ENCODE measurements at places on chromosomes 5 and 9.
A peak's percentile ranks its signal among the peaks of the same experiment; 100 is the strongest.

- no peak for DNase-seq
Observed at GRCh38 chr5:111673891-111674626, 82.9 kb downstream of the NREP start.

DNA sequence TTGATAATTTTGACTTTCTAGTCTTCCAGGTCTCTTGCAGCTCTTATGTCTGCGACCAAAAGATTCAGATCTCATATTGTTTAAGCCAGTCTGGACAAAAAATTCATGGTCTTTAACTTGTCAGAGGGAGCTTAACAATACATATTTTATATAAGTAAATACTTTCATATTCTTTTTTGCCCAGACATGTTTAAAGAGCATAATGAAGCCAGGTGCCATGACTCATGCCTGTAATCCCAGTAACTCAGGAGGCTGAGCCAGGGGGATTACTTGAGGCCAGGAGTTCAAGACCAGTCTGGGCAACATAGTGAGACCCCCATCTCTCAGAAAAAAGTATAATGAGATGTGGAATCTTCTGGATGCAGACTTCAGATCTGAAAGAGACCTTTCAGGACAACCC lies 69.8 kb downstream of the JMY start:
- DNase-seq, result no peak

GRCh38 chr9:34125681-34126206 lies 754 bp downstream of the DCAF12 start:
- no peak for DNase-seq

DNA sequence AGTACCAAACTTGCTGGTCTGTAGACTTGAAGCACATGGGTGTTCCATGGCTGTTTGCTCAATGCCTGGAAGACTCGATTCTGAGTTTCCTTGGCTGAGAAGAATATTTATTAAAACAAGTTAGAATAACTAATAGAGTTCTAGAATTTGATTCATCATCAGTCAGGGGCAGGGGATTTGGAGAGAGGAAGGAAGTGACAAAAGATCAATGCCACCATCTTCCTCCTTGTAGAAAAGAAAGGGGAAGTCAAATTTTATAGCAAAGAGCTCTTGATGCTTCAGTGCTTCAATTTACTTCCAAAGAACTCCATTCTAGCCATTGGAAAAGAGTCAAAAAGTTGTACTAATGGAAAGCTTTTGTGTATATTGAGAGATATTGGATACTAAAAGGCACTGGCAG lies 236.3 kb downstream of the MCTP1 start:
- no peak for DNase-seq

- DNase-seq, result no peak
Observed at GRCh38 chr9:4689687-4690104, 10.3 kb downstream of the CDC37L1 start.

DNA sequence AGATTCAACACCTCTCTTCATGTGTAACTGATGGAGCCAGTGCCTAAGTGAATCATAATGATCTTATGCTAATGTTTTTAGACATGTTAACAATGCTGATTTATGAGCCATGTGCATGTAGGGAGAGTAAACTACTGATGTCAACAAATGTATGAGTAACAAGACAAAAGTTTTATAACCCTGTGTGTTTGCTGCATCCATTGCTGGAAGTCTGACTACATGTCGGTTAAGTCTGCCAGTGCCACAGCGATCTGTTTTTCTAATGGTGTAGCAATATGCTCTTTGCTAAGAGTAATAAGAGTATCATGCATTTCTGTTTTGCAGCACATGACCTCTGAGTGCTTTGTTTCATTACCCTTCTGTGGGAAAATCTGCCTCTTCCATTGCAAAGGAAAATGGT lies 26.4 kb upstream of the TMOD1 start:
- DNase-seq, result peak; percentile 74

DNA sequence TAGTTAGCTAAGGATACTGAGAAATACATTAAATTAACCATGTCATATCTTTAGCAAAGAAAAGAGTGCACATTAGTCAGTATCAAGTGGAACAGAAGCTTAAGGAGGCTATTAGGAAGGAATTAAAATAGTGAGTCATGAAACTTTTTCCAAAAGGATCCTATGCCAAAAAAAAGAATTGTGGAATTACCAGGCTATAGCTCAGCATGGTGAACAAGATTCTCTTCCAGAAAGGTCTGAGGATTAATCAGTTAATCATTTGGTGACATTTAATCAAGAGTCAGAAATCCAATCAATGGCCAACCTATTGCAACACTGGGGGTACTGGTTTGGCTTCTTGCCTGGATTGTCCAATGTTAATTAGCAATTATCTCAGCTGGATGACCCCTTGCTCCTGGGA lies 244.5 kb upstream of the NMUR2 start:
- DNase-seq, result no peak

- no peak for DNase-seq
Observed at GRCh38 chr5:90982576-90982975, 400.5 kb downstream of the ARRDC3 start.

- peak; percentile 1 for DNase-seq
Observed at GRCh38 chr5:116032094-116032517, at the start of gene ARL14EPL. ARL14EPL (plus strand) TSS chr5:116032472; CDS start chr5:116051466, 18,994 bp downstream.

GRCh38 chr5:122156724-122157325 lies 27.5 kb downstream of the ZNF474 start:
- no peak for DNase-seq

DNA sequence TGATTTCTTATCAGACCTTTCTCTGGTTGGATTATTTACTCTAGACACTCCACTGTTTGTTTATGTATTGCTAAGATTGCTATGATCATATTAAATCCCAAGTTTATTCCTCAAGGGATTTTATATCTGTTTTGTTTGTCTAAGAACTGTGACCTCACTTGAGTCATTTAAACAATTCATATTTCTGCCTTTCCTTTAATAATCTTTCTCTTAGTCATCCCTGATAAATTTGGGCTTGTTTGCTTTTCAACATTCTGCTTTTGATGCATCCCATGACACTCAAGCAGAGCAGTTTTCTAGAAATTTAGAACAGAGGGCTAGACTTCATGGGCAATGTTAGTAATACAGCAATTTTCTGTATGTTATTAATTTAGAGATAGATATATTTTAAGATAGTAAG lies 231.6 kb upstream of the TNC start:
- DNase-seq, result no peak

DNA sequence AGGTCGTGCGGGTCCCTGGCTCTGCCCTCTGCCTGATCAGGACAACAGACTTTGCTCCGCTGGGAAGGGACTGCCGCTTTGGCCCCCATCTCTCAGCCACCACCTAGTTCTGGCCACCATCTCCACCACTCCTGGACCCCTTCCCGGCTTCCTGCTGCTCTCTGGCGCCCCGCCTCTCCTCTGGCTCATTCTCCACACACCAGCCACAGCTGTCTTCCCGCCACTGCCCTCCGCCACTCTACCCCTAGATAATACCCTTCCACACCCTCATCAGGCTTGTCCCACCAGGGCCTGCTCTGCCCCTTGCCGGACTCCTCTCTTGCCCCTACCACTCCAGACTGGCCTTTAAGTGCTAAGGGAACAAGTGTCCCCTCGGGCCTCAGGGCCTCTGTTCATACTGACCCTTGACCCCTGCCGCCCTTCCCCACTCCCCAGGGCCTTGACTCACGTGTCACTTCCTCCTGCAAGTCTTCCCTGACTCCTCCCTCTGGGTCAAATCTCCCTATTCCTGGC lies 3.0 kb upstream of the CDX1 start:
- DNase-seq, result no peak

DNA sequence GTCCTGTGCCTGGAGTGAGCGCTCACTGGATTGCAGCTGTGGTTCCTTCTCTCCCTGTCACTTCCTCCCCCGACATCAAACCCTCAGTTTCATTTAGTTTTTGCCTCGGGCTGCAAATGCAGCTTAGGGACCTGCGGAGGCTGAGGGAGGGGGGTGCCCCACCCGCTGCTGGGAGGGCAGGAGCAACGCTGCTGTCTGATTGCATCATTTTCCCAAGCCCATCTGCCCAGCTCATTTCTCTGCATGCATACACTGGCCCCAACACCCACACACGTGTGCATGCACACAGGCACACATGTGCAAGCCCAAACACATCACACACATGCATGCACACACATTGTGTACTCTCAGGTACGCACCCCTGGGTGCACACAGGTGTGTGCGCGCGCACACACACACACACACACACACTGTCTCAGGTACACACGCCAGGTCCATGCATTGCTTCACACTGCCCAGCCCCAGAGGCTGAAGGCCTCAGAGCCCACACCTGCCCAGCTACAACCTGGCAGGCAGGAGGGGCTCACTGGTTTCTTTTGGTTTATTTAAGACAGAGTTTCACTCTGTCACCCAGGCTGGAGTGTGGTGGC lies 3.4 kb downstream of the ASS1 start:
- no peak for DNase-seq

GRCh38 chr5:33964132-33964700 lies 20.3 kb downstream of the SLC45A2 start:
- no peak for DNase-seq

GRCh38 chr5:93359960-93360305 lies 221.1 kb downstream of the NR2F1-AS1 start:
- DNase-seq, result no peak

- no peak for DNase-seq
Observed at GRCh38 chr9:81724242-81724889, 35.0 kb upstream of the TLE1 start.

DNA sequence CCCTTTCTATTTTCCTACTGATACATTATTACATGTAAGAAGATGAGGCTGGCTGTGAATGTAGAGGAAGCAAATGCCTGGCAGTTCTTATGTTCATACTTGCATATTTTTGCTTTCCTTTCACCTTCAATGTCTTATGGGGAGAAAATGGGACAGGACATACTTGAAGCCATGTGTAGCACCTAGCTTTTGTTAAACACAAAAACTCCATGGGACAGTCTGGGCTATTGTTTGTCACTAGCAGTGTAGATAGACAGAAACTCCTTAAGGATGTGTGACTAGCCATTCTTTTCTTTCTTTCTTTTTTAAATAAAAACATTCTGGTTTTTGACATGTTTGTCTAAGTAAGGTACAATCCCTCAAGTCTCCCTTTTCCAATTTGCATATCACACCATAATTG lies 122.7 kb downstream of the ARL15 start:
- no peak for DNase-seq

- no peak for DNase-seq
Observed at GRCh38 chr9:113403646-113404045, 2.6 kb upstream of the ALAD start.

DNA sequence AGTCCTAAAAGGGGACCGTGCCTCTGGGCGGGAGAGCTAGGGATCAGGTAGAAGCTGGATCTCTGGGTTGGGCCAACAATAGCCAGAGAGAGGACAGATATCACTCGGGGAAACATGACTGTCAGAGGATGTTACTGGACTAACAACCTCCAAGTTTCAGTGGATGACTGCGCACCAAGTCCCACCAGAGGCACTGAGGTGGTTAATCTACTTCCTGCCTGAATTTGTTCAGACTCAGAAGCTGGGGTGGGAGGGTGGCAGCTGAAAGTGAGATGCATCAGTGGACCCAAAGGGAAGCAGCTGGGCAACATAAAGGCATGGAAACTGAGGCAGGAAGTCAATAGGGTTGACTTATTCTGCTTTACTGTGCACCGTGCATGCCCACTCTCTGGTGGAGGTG lies 130.1 kb upstream of the SLC44A1 start:
- DNase-seq, result no peak

DNA sequence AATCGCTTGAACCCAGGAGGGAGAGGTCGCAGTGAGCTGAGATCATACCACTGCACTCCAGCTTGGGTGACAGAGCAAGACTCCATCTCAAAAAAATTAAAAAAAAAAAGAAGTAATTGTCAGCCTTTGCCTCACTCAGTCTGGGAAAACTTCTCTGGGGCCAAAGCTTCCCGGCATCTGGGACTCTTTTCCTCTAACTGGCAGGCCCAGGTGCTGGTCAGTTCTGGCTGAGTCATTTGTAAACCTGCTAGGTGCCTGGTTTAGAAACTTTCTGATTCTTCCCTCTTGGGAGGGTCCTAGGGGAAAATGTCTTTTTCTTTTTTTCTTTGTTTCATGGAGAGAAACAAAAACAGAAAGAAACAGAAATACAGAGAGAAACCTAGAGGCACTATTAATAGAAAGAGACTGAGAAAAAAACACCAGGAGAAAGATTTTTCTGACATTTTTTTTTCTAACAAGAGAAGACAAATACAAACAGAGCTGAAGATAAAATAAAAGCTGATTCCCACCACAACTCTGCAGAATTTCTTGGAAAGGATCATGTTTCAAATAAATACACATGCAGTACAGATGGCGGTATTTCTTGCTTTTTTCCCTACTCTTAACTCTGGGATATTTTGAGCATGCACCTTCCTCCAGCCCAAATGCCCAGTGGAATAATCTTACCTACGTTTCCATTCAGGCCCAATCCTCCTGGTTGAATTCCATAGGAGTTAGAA lies 22.1 kb upstream of the UBAP2 start:
- no peak for DNase-seq

GRCh38 chr5:112163435-112163834 lies 255.6 kb downstream of the EPB41L4A start:
- DNase-seq, result no peak

DNA sequence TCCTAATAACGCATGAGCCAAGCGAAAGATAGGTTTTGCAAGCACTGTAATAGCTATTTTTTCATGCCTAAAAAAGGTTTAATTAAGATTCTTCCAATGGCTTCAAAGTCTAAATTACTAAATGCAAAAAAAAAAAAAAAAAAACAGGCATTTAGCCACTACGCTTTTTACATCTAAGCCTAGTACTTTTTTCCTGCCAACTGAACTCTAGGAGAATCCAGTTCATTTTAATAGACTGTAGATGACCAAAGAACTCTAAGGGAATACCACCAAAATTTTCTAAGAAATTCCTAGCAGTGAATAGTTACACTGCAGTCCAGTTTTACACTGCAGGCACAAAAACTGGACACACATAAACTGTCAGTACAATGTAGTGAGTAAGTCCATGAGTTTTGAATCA lies 9.8 kb downstream of the DIAPH1 start:
- no peak for DNase-seq

DNA sequence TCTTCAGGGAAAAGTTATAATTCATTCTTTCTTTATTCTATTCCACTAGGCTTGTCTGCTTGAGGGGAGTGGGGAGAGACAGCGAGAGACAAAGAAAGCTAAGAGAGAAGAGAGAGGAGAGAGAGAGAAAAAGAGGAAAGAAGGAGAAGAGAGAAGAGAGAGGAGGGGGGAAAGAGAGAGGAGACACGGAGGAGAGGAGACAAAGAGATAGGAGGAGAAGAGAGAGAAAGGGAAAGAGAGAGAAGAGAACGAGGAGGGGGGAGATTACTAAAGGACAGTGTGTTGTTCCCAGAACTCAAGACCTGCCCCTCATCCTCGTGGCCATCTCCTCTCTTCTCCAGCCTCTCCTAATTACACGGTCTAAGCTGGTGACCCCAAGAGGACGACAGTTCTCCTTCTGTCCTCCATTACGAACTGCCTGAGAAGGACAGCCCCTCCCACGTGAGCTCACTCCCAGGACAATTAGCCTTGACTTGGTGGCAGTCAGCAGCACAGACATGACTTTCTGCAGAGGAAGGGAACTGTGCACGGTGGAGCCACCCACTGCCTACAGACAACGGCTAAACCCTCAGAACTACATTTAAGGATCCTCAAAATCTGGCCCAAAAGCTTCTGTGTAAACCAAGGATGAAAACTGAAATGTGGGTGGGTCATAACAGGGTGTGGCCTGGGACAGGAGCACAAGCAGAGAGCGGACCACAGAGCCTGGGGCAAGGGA lies 99.1 kb downstream of the COL23A1 start:
- DNase-seq, result no peak

- DNase-seq, result no peak
Observed at GRCh38 chr5:39500551-39501175, 75.9 kb upstream of the DAB2 start.

GRCh38 chr9:110261632-110262031 lies 5.3 kb upstream of the TXN start:
- DNase-seq, result no peak
